COR-L47 (cell line): ENCODE measurements at places on chromosomes 7 and 10.

DNA sequence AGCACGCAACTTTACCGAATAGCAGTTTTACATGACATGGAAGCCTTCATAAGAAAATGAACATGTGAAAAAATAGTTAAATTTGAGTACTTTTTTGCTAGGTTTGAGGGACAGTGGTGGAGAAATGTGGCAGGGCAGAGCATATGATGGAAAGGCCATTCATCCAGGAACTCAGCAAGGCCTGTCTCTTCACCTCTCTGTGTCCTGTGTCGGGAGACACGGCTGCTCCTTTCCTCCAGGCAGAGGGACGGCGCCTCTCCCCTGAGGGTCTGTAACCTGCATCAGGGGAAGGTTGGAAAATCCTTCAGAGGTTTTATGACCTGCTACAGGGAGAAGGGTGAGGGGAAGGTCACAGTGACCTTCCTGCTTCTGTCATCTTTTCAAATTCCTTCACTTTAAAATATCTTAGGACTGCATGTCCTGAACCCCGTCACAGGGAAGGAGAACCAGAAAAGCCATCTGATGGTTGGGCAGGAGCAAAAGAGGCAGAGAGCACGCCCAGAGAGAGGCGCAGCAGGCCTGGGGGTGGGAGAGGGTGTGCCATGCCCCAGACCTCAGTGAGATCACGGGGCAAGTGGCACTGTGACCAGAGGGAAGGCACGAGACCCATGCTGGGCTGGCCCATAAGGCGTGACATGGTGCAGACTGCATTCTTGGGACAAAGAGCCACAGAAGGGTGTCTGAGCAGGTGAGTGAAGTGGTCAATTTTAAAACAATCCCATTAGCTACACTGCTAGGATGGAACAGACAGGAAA is 44.0 kb downstream of the GSDME start:
- no peak for DNase-seq

- no peak for DNase-seq
These were observed 17.6 kb upstream of the AOAH start for GRCh38 chr7:36741866-36742265.

DNA sequence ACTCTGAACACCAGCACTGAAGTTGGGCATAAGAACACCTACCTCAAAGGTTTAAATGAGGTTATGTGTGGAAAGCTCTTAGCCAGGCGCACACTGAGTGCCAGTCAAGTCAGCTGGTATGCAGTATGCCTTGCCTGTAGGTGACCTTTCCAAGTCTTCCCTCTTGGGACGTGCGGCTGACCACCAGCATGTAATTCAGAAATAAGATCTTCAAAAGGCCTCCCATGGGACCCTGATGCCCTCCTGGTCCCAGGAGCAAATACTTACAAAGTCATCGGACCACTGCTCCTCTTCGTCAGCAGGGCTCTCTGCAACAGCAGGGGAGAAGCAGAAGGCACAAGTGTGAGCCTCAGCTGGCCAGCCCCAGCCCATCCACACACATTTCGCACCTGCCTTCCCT is 40.8 kb downstream of the BLNK start:
- no peak for DNase-seq

GRCh38 chr10:114327537-114328440 is 76.5 kb downstream of the AFAP1L2 start:
- no peak for DNase-seq

GRCh38 chr7:36253699-36254098 is 100.6 kb downstream of the EEPD1 start:
- DNase-seq, result no peak

- no peak for DNase-seq
These were observed 253.2 kb upstream of the ZNF32 start for GRCh38 chr10:43901744-43902504.

- no peak for DNase-seq
These were observed 117.1 kb downstream of the FGFR2 start for GRCh38 chr10:121481180-121481579.

DNA sequence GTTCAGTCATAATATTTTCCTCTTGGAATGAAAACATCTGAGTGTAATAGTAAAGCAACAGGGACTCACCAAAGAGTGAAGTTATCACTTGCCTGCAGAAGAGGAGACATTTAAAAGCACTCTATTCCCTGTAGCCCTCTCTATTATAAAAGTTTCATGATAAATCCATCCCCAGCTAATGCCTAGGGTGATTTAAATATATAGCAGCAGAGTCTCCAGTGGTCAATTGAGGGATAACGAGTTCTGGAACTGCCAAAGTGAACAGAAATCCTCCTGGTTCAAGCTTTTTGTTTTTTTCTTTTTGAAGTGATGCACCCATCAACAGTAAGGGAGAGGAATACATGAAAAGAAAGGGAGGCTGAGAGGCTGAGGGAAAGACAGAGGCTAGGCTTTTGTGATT is 87.3 kb downstream of the EVX1 start:
- DNase-seq, result no peak

DNA sequence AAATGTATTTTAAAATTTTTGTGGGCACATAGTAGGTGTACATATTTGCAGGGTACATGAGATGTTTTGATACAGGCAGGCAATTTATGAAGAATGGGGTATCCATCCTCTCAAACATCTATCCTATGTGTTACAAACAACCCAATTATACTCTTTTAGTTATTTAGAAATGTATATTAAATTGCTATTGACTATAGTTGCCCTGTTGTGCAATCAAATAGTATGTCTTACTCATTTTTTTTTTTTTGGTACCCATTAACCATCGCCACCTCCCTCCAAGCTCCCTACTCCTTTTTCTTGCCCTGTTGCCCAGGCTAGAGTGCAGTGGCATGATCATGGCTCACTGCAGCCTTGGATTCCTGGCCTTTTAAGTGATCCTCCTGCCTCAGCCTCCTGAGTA is 128.1 kb downstream of the BAMBI start:
- DNase-seq, result no peak

DNA sequence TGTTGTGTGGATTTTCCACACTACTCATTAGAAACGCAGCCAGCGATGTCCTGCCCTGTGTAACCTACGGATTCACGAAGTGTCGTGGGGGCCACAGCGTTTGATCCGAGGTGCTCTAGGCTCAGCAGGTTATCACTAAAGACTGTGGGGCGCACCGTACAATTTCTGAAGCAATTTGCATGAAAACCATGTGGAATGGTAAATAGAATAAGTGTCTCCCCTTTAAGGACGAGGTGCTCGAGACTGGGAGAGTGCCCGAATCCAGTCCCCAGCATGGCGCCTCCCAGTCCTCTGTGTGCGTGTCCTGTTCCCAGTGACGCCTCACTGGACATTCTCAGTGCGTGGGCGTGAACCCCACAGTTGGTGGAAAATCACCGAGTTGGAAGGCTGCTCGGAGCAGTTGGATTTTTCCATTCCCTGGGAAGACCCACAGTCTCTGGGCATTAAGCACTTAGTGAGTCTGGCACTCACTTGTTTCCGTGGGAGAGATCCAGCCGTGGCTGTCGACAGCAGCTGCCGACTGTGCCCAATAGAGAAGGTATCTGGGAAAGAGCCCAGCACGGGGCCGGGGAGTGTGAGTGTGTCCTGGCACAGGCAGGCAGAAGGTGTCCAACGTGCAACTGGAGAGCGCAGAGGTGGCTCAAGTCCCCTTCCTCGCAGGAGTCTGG is 37.0 kb downstream of the PFKP start:
- DNase-seq, result no peak

DNA sequence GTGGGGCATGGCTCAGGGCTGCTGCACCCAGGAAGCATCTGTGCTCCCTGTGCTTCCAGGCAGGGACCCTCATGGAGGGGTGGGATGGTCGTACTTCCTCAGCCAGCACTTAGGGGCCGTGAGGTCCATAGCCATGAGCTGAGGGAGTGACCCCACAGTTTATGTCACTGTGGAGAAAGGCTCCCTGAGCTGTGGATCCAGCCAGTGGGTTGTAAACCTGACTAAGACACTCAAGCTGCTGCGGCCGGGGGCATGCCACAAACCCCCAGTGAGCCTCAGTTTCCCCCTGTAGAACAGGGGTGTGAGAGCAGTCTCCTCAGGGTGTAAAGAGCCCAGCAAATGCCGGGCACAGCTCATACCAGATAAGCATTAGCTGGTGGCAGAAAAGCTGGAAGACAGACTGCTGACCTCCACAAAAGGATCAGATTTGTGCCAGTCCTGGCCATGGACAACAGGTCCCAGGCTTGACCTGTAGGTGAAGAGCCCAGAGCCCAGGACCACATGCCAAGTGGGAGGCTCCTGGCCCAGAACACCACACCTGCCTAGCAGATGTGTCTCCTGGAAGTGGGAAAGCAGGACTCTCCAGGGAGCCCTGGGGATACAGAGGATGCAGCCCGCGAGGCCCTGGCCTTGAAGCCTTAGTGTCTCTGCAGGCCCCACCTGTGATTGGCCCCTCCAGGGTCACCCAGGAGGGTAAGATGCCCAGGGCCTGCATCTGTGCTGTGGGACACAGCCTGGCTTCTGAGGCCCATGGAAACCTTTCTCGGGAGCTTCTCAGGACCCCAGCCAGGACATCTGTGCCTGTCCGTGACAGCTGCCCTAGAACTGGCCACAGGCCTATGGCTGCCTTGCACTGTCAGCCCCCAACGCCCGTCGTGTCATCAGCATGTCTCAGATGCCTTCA is 78.1 kb upstream of the RET start:
- no peak for DNase-seq

GRCh38 chr7:101232141-101232850 is 5.3 kb downstream of the CLDN15 start:
- DNase-seq, result peak; percentile 40

- DNase-seq, result peak; percentile 1
These were observed 6.7 kb upstream of the GSDME start for GRCh38 chr7:24764011-24764410.

GRCh38 chr10:14329746-14330173 is 964 bp downstream of the FRMD4A start:
- DNase-seq, result no peak

GRCh38 chr7:156753229-156753560 is 112.6 kb downstream of the RNF32 start:
- no peak for DNase-seq

GRCh38 chr10:70596110-70596798 is 6.3 kb downstream of the PRF1 start:
- no peak for DNase-seq

- DNase-seq, result peak; percentile 28
These were observed at the start of gene ANKRD2 for GRCh38 chr10:97572214-97572989. Gene ANKRD2 (plus strand): TSS chr10:97572779. CDS start chr10:97572789, 10 bp downstream.

GRCh38 chr10:1127629-1128028 is 71.4 kb downstream of the WDR37 start:
- DNase-seq, result no peak

DNA sequence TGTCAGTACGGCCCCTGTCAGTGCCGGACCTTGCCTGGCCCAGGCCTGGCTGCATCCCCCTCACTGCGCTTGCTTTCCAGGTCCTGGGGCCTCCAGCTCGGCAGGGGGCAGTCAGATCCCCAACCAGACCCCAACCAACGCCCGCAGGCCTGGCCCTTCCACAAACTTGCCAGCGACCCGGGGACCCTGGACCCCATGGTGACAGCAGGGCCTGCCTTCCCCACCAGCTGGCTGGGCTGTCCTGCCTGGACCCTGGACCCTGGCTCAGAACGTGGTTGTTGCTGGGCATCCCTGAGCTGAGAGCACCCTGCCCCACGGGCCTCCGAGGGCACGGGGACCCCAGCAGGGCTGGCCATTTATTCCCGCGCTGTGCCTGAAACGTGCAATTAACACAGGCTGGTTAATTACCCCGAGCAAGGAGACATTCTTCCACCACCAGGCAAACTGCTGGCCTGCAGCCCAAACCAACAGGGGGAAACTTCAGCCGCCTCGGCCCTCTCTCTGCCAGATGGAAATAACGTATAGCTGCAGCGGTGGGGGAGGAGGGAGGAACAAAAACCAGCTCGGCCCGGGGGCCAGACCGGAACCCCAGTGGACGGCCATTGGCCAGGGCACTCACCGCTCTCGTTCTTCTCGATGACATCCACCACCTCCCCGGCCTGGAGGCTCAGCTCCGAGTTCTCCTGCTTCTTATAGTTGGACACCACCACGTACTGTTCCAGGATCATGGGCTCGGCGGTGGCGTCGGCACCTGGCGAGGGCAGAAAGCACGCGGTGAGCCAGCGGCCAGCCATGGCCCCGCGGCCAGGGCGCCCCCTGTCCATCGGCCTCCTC is 167.1 kb downstream of the NEURL1 start:
- DNase-seq, result peak; percentile 56

DNA sequence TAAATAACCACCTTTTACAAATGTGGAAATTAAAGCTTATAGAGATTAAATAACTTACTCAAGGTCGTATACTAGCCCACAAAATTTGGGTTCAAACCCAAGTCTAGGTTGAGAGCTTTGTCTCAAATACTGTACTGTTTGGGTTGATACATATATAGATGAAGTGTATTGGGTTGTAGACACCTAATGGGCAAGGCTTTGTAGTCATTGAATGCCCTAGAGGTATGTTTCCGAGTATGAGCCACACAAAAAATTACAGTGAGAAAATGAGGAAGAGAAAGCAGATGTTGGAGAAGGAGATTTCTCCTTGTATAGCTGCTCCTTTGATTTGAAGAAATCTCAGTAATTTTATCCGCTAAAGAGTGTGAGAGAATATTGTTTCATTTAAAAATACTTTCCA is 60.6 kb downstream of the C1GALT1 start:
- DNase-seq, result no peak

- no peak for DNase-seq
These were observed 55.7 kb upstream of the PTER start for GRCh38 chr10:16381083-16381482.

DNA sequence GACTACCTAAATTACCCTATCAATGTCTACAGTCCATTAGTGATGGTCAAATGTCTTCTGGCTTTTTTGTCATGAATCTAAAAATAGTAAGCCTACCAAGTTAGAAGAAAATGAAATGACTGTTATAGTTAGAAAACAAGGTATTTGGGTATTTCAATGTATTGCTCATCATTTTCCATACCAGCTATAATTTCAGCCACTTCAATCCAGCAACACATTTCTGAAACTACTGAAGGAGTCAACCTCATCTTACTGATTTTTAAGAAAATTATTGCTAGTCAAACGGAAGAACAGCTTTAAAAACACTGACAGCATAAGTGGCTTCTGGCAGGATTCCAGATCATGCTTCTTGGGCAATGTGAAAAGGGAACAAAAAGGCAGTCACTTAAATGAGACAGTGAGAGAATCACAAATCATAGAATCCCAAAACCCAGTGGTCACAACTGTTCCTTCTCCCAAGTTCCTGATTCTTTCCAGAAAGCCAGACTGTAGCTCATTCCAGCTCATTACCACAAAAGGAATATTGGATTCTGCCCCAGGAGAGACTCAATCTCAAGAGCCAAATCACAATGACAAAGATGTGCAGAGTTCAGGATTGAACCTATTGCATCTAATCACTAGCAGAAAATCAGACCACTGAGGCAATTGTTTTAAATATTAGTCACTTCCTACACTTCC is 61.2 kb upstream of the LRRN3 start:
- DNase-seq, result peak; percentile 41

- DNase-seq, result no peak
These were observed 37.1 kb downstream of the SKIDA1 start for GRCh38 chr10:21488246-21488956.

GRCh38 chr7:101258243-101258731 is 13.4 kb upstream of the FIS1 start:
- no peak for DNase-seq

- no peak for DNase-seq
These were observed 1148.5 kb upstream of the CELF2 start for GRCh38 chr10:9869205-9869604.
